ENCODE measurements at places on chromosomes 1 and 21.

GRCh38 chr1:96207936-96208335 lies 513.6 kb upstream of the PTBP2 start:
- DNase-seq: no peak

- DNase-seq: no peak
These were observed 137.4 kb upstream of the BARHL2 start for GRCh38 chr1:90854397-90854924.

DNA sequence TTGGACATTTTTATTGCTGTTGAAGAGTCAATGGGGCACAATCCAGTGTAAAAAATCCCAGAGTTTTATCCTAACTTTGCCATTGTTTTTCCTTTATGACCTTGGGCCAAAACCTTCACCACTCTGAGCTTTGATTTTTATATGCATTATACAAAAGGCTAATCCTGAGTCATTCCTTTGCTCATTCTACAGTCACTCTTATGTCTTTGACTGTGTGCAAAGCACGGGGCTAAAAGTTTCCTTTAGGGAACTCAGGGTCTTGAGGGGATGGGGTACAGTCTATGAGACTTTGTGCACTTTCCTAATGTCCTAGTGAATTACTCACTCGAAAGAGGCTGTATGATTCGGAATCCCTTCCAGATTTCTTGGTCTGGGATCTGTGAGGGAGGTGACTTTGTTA lies 543.2 kb upstream of the CAMK1G start:
- DNase-seq: no peak

DNA sequence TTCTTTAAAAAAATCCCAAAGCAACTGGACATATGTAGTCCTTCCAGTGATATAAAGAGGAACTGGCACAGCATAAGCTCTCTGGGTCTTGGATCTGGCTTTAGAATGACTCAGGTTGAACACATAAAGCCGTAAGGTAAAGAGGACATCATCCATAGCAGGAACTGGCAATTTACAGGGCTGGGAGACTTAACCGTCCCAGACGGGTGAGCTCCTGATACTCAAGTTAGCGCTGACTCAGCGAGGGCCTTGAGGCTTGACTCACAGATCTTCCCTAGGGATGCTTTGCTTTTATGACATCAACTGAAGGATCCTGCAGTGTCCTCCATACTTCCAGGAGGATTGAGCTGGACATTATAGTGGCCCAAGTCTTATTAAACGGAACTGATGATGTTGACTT lies 154.1 kb downstream of the CLIC6 start:
- no peak for DNase-seq

- DNase-seq: no peak
These were observed 166.4 kb downstream of the TRABD2B start for GRCh38 chr1:47830641-47831333.

GRCh38 chr1:202589190-202589930 lies 120.9 kb downstream of the SYT2 start:
- peak; percentile 45 for DNase-seq

- no peak for DNase-seq
These were observed 777 bp upstream of the PLA2G2F start for GRCh38 chr1:20138346-20138745.

DNA sequence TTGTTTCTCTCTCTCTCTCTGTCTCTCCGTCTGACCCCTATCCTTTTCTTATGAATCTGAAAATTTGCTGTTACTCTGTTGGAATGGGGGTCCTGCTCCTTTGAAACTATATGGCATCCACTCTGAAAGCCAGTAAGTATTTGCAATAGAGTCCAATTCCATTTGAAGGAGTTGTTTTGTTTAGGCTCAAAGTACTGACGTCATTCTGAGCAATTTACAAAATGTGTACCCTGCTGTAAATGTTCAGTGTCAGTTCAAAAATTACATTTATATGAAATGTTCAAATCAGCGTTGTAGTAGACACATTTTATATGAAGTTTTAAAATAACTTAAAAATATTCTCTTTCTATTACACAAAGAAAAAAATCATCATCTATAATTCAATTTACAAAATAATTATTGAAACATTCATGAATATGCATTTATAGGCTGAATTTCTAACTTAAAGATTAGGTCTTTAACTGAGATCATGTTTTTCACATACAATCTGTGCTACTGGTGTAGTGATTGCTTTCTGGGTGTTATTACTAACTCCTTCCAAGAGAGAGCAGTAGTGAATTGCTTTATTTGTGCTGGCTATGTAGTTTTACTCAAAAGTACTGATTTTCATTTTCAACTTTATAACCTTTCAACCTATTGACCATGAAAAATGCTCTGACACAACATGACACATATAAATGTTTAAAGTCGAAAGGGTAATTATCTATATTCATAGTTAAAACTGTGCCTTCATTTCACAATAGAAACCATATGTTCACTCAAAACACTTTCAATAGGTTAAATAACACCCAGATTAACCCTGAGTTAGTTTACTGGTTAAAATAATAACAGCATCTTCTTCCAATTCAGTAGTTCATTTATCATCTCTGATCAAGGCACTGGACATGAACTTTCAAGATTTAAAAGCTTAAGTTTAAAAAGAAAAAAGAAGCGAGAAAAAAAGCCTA lies 253.1 kb upstream of the ADGRL4 start:
- DNase-seq: peak; percentile 58

- no peak for DNase-seq
These were observed 11.0 kb upstream of the VCAM1 start for GRCh38 chr1:100708476-100709062.

- DNase-seq: no peak
These were observed 375.5 kb downstream of the PCP4 start for GRCh38 chr21:40242586-40243265.

DNA sequence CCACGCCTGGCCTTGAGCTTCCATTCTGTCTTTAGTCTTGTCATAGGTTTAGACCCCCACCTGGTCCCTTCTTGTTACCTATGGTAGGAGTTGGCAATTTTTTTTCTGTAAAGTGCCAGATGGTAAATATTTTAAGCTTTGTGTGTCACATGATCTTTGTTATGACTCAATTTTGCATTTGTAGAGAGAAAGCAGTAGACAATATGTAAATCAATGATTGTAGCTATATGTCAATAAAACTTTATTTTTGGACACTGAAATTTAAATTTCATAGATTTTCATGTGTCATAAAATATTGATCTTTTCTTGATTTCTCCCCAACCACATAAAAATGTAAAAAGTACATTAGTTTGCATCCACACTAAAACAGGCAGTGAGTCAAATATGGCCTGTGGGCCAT lies 8.0 kb downstream of the MKNK1 start:
- no peak for DNase-seq

GRCh38 chr1:164611754-164612642 lies 53.0 kb downstream of the PBX1 start:
- DNase-seq: peak; percentile 16

DNA sequence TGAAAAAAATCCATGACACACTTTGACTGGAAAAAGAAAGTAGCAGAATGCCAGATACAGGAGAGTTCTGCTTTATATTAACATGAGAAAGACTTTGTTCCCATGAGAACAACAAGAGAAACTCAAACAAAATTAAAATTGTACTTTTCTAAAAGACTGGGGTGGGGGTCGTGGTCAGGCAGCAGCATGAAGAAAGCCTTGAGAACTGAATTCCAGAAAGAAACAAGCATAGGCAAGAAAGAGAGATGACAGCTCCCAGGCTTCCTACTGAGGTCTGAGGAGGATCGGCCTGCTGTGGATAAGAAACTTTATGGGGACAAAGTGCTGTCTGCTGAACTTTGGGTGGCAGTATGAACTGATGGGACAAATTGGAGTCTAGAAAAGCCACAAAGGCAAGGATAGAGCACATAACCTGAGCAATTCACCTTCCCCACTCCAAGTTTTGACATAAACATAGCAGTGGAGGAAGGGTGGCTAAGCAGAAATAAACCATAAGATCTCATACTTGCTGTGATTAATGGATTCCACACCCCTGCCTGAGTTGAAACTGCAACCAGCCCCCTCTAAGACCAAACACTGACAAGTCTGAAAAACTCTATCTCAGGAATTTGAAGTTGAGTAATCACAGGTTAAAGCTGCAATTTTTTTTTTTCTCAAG lies 43.7 kb downstream of the COL6A1 start:
- no peak for DNase-seq

DNA sequence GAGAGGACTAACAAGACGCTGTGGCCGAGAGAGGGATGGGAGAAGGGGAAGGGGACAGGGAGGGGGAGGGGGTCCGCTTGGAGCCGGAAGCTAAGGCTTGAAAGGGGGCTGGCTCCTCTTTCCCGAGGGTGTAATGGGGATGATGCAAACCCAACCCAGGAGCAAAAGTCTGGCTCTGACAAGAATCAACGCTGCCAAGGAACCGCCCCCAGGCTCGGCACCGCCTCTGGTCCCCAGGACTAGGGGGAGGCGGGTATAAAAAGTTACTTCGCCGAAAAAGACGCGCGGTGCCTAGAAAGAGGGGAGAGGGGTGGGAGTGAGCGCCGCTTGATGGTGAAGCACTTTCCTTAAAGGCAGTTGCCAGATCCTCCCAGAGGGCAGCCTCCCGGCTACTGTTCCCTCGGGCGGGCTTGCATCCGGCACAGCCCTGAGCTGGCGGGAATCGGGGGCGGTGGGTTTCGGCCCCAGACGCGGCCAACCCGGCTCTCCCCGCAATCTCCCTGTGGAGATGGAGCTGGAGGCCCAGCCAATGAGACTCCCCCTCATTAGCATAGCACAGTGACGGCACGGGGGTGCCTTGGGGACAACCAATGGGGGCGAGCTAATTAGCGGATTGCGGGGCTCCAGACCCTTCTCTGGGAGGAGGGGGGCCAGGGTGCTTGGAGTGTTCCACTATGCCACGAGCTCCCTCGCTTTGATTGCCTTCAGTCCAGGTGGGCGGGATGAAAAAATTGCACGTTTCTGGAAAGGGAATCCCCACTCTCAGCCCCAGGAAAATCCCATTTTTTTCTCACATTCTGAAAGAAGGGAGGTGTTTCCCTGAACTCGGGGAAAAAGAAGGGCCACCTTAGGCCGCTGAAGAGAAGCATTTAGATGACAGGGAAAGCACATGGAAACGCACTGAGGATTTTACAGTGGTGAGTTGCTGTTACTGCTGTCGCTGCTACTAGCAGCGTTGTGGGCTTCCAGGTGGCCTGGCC lies at the start of gene KCNT2:
KCNT2 (minus strand) TSS at position 51 of the 980 bp plus-strand sequence. CDS start 131 bp downstream, outside the sequence.
- DNase-seq: peak; percentile 90

DNA sequence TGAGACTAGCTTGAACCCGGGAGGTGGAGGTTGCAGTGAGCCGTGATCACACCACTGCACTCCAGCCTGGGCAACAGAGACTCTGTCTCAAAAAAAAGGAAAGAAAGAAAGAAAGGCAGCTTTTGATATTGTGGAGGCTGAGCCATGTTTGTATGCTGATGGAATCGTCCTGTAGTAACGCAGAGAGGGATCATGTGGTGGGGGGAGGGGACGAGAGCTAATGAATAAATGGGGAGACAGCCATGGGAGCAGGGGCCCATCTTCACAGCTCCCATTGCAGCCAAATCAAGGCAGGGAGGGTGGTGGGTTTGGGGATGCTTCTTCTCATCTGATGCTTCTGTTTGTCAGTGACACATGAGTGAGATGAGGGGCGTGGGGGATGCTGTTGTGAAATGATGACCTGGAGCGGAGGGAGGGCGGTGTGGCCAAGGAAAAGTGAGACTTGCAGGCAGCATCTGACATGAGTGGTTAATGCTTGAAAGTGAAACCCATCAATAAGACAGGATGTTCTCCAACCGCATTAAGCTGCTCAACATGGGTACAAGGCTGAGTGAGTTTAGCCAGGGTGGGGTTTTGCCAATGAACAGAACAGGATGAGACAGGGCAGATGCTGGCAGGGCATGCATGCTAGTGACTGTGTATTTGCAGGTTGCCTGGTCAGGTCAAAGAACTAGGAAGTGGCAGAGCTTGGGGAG lies 16.7 kb downstream of the SPATA21 start:
- DNase-seq: no peak

DNA sequence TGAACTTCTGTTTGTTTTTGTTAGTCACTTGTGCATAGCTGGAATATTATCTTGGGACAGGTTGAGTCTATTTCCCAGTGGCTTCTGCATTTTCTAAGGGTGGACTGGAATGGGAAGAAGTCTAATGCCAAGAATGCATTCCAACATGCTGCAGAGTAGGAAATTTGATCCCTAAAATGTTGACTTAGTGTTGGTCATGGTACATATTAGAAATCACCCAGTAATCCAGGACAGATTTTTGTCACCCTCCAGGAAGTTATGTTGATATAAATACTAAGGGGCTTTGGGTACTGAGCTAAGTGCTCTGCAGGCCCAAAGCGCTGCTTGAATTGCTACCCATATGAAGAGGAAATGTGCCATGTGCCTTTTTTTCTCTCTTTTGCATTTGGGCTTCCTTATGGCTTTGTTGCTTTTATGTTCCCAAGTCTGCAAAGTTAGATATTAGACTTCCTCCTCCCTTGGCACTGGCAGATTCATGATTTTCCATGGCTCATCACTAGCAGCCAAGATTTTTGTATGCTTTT lies 10.0 kb downstream of the ARID1A start:
- no peak for DNase-seq

DNA sequence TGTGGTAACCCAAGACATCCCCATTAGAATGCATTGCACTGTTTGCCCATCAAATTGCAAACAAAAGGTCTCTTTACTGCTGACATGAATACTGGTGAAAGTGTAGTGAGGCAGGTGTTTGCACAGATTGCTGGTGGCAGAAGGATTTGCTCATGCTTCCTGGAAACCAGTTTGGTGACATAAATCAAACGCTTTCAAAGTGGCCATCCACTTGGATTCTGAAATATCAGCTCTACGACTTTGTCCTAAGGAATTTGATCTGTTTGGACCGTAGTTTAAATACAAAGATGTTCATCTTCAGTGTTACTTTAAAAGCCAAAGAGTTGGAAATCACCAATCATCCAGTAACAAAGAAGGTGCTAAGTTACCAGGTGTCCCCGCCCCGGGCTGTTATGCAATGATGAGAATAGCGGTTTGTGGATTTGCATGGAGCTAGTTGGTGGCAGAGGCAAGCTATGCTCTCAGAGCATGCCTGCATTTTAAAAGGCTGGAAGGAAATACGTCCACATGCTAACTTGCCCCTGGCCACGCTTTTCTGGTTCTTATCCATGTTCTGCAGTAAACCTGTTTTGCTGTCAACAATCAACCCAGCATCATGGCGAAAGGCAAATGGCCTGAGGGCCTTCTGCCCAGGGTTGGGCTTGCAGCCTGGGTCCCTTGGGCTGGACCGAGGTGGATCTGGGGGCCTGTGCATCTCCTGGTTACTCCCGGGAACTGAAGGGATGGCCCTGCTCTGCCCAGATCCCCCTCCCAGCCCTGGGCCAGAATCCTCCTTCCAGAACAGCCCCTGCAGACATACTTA lies 49.2 kb downstream of the UMODL1 start:
- no peak for DNase-seq

GRCh38 chr1:54488779-54489626 lies 59.0 kb upstream of the ACOT11 start:
- peak; percentile 95 for DNase-seq

GRCh38 chr1:33043267-33044092 lies 6.8 kb upstream of the AK2 start:
- no peak for DNase-seq

Data from SK-N-SH (cell line).